ENCODE measurements at places on chromosomes 16 and 17.

DNA sequence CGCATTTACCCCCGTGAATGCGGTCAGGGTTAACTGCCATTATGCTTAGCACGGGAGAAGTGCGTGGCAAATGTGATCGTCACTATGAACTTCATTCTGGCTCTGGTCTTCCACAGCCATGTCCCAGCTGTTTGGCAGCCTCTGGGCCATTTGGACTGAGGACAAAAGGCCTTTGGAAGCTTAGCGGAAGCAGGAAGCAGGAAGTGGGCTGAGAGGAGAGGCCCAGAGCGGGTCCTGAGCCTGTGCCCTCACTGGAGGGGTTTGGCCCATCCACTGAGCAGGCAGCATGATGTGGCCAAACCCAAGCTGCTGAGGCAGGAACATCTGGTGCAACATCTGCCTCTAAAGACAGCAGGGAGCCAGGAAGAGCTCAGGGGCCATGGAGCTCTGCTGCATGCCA is 345.9 kb downstream of the C16orf95 start:
- DNase-seq: no peak

- no peak for DNase-seq
Observed at GRCh38 chr17:9672691-9673090, 27.4 kb downstream of the USP43 start.

- no peak for DNase-seq
Observed at GRCh38 chr17:67221062-67221998, 23.7 kb downstream of the HELZ start.

- DNase-seq: no peak
Observed at GRCh38 chr17:58381124-58382035, 29.4 kb upstream of the SUPT4H1 start.

DNA sequence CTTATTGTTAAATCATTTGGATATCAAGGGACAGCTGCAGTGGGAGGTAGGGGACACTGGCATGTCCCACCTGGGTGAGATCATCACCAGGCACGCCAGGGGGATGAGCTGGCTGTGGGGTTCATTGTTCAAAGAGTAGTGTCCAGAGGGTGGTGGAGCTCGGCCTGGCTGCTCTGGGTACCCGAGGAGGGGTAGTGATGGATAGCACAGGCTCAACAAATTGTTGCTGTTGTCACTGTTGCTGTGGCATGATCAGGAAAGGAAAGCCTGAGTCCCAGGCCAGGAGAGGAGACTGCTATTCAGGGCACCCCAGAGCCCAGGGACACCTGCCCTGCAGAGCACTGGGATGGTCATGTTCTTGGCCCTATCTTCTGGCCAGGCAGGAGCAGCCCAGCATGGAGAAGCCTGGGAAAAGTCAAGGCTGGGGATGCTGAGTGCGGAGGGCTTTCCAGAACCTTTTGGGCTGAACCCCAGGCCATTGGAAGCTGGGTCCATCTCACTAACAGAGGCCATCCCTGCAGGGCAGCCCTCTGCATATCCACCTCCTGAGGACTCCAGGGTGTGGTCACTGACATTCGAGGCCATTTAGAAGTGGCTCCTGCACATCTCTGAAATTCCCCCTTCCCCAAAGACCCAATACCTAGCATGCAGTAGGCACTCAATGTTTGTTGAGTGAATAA is 12.1 kb downstream of the BEAN1 start:
- DNase-seq: no peak

DNA sequence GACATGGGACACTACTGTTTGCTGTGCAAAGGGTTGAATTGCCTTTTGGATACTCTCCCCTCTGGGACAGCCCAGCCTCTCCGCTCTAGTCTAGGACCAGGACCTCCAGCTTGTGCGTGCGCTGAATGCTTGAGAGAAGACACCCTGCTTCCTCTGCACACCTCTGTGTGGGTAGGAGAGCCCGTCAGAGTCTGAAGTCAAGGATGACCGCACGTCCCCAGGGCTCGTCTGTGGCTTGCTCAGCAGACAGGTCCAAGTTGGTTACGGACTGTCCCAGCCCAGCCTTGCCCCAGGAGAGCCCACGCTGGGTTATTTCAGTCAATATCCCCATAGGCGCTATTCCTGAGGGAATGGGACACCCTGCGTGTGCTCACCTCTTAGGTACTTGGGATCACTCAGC is 3.7 kb downstream of the C16orf89 start:
- no peak for DNase-seq

DNA sequence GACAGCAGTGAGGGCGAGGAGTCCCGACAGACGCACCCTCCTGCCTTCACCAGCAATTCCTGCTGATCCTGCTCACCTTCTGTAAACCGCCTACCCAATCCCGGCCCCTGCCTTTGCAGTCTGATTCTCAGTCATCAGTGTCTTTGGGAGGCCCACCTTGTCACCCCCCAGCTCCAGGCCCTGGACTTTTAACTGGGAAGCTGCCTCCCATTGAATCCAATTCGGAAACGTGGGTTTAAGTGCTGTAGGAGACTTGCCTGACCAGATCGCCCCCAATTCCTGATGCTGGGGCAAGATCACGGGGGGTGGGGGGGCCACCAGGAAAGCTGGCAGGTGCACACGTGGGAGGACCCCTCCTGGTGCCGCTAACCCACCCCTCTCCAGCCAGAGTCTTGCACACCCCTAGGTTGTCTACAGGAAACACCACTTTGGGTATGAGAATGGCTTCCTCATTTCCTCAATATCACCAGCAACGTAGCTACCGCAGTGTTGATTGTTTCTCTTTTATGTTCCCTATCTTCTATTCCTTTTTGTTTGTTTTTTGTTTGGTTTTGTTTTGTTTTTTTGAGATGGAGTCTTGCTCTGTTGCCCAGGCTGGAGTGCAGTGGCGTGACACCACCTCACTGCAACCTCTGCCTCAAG is 46.6 kb upstream of the CMIP start:
- DNase-seq: no peak

- DNase-seq: no peak
Observed at GRCh38 chr16:82829301-82829700, 202.5 kb downstream of the CDH13 start.

DNA sequence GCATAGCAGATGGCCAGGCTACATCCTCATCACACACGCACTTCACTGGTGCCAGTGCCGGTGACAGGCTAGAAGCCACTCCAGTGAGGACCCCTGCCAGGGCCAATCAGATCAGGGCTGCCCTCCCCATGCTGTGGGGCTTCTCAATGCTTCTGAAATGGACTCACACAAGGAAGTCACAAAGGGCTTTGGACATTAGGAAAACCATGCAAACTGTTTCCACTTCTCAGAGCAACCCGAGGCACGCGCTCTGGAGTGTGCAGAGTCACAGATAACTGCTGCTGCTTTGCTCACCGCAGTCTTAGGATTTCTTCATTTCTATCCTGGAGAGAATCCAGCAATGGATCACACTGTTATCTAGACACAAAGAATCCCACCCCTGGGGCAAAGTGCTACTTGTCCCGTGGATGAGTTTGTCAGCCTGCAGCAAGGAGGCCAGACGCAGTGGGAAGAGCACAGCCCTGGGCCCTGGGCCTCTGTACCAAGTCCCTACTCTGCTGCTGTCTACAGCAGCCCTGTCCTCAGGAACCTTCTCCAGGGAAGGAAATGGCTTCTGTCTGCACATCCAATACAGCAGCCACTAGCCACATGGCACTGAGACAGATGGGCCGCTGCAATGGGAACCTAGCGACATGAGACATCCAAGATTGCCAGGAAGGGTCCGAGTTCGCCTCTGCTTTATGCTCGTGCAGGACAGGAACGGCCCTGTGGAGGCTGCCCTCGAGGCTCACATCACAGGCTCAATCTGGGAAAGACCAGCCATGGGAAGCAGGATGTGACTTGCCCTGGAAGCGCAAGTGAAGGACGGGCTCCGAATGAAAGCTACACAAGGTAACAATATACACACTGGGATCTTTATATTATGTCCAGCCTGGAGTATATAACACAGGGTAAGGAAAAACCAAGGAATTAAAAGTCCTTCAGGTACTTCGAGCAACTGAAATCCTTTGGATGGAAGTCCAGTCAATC is 169.3 kb downstream of the ZFHX3 start:
- DNase-seq: no peak

- no peak for DNase-seq
Observed at GRCh38 chr17:21029036-21029435, 13.8 kb downstream of the USP22 start.

DNA sequence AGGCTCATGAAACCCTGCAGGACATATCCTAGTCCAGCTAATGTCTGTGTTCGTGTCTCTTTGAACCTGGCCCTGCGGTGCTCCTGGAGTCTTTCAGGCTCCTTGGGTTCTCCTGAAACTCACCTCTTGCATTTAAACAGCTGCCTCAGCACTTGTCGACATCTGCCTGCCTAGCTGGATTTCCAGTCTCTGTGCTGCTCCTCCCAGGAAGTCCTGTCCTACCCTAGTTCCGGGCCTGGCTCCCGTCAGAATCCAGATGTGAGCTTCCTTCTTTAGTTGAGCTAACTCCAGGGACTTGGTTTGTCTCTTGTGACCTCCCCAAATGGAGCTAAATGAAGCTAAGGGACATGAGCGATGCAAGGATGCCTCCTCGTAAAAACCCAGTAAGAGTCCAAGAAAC is 155.2 kb upstream of the PIRT start:
- DNase-seq: no peak

GRCh38 chr17:45430006-45430737 is 2.5 kb downstream of the ARHGAP27 start:
- DNase-seq: no peak

DNA sequence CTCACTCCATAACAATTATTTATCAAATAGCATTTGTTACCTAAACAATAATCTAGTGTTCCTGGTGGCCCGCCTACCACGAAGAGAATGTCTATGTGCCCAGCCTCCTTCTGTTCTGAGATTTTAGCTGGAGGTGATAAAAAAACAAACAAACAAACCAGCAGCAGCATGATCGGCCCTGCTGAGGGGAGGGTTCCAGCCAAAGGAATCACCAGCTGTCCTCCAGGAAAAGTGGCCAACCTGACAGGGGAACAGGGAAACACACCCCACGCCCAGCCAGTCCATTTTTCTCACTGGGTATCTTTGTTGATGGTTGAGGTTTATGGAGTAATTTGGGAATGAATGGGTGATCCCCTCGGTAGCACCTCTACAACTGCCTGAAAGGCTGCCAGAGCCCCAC is 203.0 kb upstream of the DYNLRB2 start:
- DNase-seq: no peak

- DNase-seq: no peak
Observed at GRCh38 chr17:55272711-55273578, 8.2 kb downstream of the HLF start.

DNA sequence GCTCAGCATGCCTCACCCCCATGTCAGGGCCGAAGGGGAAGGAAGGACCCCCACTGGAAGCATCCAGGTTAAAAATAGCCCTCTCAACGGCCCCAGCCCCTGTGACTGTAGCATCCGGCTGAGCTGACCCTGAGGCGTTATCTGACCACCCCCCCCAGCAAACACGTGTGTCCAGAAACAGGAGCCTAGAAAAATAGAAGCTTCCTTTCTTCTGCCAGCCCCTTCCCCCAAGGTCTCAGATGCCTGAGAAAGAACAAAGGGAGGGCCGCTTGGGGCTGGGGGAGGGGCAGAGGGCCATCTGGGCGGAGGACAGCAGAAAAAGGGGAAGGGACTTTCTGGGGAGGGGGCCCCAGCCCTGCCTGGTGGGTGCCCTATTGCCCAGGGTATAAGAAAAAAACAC is 55.8 kb downstream of the ACTG1 start:
- no peak for DNase-seq

GRCh38 chr17:64091116-64091515 is 38.8 kb downstream of the ERN1 start:
- DNase-seq: no peak

GRCh38 chr16:66273644-66274334 is 92.7 kb upstream of the CDH5 start:
- no peak for DNase-seq

- DNase-seq: no peak
Observed at GRCh38 chr16:10613785-10614485, 33.5 kb upstream of the EMP2 start.

DNA sequence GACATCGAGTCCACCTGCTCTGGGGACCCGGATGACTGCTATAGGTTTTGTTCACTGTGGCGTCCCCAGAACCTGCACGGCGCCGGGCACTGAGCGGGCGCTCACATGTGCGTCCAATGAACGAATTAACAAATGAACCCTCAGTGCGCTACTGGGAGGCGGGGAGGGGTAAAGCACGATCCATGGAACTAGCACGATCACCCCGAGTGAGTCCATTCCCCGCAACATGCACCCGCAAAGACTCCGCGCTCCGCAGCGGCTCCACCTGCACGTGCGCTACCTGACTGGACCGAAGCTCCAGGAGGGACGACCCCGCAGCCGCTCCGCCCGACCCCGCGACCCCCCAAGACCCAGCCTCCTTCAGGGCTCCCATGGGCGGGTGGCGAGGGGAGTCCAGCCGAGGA is 491 bp downstream of the TRAP1 start:
- DNase-seq: no peak

- DNase-seq: no peak
Observed at GRCh38 chr16:73315645-73316044, 267.7 kb upstream of the ZFHX3 start.

GRCh38 chr16:81523387-81524115 is 78.9 kb downstream of the CMIP start:
- DNase-seq: no peak

- DNase-seq: no peak
Observed at GRCh38 chr17:74481621-74482020, 15.2 kb downstream of the CD300A start.

DNA sequence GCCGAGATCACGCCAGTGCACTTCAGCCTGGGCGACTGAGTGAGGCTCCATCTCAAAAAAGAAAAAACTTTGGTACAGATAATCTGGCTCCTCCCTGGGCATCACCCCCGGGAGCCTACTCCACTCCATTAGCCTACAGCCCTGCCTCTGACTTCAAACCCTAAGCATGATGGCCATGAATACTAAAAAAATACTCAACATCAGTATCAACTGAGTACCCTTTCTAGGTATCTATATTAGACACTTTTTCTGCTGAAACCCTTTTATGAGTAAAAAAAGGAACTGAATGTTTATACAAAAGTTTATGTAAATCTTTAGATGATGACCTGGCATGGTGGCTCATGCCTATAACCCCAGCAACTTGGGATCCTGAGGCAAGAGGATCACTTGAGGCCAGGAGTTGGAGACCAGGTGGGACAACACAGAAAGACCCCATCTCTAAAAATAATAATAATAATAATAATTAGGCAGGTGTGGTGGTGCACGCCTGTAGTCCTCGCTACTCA is 6.9 kb downstream of the RDM1 start:
- no peak for DNase-seq

DNA sequence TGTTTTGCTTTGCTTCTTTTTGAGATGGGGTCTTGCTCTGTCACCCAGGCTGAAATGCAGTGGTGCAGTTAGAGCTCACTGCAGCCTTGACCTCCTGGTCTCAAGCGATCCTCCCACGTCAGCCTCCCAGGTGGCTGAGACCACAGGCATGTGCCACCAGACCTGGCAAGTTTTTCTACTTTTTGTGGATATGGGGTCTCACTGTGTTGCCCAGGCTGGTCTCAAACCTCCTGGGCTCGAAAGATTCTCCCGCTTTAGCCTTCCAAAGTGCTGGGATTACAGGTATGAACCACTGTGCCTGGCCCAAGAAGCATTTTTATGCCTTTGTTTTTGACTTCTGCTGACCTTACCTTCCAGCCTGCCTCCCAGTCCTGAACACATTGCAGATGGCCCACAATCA is 10.1 kb downstream of the DNAAF1 start:
- DNase-seq: no peak
